ENCODE measurements at places on chromosomes 16 and 17.
A peak's percentile ranks its signal among the peaks of the same experiment; 100 is the strongest.

GRCh38 chr17:28926786-28927185 lies 23.9 kb upstream of the DHRS13 start:
- no peak for DNase-seq

DNA sequence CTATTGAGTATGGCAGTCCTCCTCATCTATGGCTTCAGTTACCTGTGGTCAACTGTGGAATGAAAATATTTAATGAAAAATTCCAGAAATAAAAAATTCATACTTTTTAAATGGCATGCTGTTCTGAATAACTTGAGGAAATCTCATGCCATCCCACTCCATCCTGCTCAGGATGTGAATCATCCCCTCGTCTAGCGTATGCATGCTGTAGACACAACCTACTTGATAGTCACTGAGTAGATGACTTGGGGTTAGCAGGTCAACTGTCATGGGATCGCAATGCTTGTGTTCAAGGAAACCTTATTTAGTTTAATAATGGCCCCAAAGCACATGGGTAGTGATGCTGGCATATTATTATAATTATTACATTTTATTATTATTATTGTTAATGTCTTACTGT lies 4.8 kb upstream of the VAC14 start:
- DNase-seq, result no peak

GRCh38 chr17:76353004-76353598 lies 615 bp downstream of the PRPSAP1 start:
- DNase-seq, result no peak

DNA sequence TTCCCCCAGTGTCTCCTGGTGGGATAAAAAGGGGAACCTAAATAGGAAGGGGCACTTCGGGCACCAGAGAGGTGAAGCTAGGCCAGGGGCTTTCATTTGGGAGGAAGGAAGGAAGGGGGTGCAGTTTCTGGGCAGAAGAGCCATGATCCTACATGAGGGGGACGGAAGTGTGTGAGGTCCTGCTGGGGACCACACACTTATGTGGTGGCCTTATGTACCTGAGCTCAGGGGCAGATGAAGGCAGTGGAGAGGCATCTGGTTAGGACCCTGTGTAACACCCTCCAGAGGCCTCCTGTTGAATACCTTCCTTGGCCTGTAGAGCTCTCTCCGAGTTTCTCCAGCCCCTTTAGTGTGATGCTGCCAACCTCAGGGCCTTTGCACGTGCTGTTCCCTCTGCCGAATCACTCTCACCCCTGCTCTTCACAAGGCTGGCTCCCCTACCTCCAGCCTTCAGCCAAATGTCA lies 21.2 kb downstream of the IGFBP4 start:
- DNase-seq, result no peak

GRCh38 chr17:45345554-45346215 lies 28.9 kb upstream of the MAP3K14 start:
- no peak for DNase-seq

GRCh38 chr17:68204736-68205135 lies 43.1 kb upstream of the AMZ2 start:
- no peak for DNase-seq

- no peak for DNase-seq
These were observed 2.2 kb upstream of the GFAP start for GRCh38 chr17:44917456-44917855.

- no peak for DNase-seq
These were observed 22.5 kb downstream of the CENPX start for GRCh38 chr17:81999976-82000802.

- DNase-seq, result no peak
These were observed 102.0 kb downstream of the ITFG1 start for GRCh38 chr16:47358816-47359215.

DNA sequence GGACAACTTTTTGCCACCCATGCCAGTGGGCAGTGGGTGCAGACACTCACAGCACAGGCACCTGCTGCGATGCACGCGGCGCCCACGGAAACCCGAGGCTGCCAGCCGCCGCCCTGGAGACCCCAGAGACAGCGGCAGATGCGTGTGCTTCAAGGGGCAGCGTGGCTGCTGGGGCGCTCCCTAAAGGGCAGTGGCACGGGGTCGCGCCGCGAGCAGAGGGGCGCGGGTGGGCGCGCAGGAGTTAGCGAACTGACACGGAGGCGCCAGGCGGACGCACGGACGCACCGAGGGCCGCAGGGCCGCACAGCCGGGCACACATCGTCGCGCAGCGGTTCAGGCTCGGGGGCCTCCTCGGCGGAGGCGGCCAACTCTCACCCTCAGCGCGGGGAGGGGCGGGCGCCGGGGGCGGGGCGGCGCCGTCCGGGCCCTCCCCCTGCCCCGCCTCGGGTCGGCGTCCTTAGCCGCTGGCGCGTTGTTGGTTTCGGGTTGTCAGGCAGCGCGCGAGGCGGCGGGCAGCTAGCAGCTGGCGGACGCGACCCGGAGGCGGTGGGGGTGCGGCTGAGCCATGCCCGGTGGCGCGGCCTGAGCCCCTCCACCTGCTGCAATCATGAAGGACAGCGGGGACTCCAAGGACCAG lies at the start of gene KIF19:
KIF19 (plus strand) TSS at position 484 of the 637 bp plus-strand sequence; CDS start at position 608, 124 bp downstream.
- peak; percentile 54 for DNase-seq

- DNase-seq, result no peak
These were observed 23.0 kb upstream of the ABCC3 start for GRCh38 chr17:50611634-50612033.

- DNase-seq, result no peak
These were observed 2.2 kb downstream of the CRYBA1 start for GRCh38 chr17:29248845-29249244.

GRCh38 chr17:74005790-74006189 lies 197.7 kb upstream of the RPL38 start:
- DNase-seq, result no peak

DNA sequence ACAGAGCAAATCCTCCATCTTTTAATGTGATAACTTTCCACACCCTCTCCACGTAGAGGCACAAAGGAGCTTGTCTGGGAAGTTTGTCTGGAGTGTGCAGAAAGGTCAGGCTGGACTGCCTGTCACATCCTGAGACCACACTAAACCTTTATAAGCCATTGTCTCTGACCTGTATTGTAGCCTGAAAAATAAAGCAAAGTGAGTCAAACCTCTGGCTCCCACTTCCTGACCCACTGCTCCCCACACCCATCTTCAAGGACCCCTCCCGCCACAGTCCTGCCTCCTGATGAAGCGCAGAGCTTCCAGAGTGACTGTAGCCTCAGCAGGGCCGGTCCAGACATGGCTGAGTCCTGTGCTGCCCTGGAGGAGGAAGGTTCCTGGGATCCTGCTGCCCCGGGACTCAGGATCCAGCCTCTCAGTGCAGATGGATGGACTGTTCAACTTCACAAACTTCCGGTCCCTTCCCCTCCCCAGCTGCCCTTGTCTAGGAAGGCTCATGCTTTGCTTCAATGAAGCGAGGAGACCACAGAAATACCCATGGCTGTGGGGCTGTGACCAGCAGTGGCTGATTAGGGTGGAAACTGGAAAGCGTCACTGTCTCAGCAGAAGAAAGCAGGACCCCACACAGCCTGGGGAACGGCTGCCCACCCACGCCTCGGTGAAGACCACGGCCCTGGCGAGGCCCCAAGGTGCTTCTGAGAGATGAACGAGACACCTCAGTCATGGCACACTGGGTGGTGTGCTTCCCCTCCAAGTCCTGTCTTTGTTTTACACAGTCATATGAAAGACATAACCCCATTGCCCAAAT lies 30.9 kb upstream of the CLEC18B start:
- no peak for DNase-seq

- DNase-seq, result no peak
These were observed 19.4 kb upstream of the FASN start for GRCh38 chr17:82117139-82118090.

DNA sequence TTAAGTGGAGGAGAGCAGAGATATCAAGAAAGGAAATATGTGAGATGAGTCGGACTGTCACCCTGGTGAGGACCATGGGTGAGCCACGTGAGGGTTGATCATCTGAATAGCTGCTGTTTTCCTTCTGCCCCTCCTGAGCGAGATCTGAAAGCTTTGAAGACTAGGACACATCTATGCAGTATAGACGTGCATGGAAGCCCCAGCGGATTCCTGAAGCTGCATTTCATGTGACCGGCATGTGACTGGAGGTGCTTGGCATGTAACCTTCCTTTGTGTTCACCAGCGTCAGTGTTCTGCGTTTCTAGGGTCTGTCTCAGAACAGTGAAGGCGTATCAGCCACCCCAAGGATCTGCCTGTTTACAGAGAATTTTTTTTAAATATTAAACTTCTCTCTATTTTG lies 75.1 kb downstream of the MSI2 start:
- DNase-seq, result no peak

- no peak for DNase-seq
These were observed 116.7 kb upstream of the CHMP6 start for GRCh38 chr17:80874866-80875445.

GRCh38 chr16:30600215-30600614 lies 10.0 kb downstream of the ZNF689 start:
- no peak for DNase-seq

GRCh38 chr17:13922885-13923284 lies 146.4 kb upstream of the COX10 start:
- DNase-seq, result no peak

- peak; percentile 7 for DNase-seq
These were observed at the start of gene AKTIP for GRCh38 chr16:53502331-53503269. Gene AKTIP (minus strand): TSS chr16:53503209. CDS start chr16:53500259, 2,950 bp downstream.

- no peak for DNase-seq
These were observed 729.3 kb upstream of the KIF2B start for GRCh38 chr17:53093391-53093790.

Measured in stimulated activated CD8-positive, alpha-beta memory T cell treated with anti-CD3 and anti-CD28 coated beads, Interleukin-4, amount 100 ng/mL, for 24 hours (primary cell).